Muscle of arm (tissue), 14 donors: ENCODE measurements at places on chromosomes 7 and 10.
A peak's percentile ranks its signal among the peaks of the same experiment; 100 is the strongest.

GRCh38 chr7:150335108-150335773 is 6.2 kb downstream of the RARRES2 start:
- no peak for DNase-seq

GRCh38 chr10:6364893-6365292 is 162.2 kb downstream of the PFKFB3 start:
- no peak for DNase-seq

DNA sequence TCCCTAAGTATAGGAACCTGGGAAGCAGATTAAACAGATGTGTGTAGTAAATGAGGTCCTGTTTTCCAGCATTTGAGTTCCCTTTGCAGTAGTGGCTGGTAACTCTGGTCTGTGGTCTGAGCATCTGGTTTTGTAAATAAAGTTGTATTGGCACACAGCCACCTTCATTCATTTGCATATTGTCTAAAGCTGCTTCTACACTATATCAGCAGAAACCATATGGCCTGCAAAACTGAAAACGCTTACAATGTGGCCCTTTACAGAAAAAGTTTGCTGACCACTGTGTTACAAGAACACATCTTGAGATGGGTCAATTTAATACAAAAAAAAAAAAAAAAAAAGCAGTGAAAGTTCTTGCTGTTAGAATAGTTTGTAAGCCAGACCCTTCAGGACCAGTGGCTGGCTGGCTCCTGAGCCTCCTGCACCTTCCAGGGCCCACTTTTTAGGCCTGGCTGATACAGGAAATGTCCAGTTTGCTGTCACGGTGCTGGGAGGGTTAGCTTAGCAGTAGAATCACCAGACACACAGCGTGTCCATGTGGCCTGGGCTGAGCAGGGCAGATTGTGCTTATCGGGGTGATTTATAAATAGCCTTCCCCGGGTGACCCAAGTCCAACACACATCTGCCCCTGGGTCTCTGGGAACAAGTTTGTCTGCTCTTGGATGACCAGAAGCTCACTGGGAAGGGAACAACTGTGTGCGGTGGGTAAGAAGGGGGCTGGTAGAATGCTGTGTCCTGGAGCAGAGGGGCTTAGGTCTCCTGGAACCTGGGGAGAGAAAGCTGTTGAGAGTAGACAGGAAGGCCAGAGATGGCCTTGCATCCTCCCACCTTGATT is 1.4 kb downstream of the C10orf71 start:
- DNase-seq: peak; percentile 51

GRCh38 chr10:102868911-102869257 is 386 bp upstream of the AS3MT start:
- peak; percentile 41 for DNase-seq

- DNase-seq: no peak
Observed at GRCh38 chr7:19104811-19105210, 12.6 kb downstream of the TWIST1 start.

DNA sequence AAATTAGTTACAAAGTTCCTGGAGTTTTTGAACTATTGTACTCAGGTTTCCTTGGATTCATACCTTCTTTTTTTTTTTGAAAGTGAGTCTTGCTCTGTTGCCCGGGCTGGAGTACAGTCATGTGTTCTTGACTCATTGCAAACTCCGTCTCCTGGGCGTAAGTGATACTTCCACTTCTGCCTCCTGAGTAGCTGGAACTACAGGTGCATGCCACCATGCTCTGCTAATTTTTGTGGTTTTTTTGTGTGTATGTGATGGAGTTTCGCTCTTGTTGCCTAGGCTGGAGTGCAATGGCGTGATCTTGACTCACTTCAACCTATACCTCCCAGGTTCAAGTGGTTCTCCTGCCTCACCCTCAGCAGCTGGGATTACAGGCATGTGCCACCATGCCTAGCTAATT is 22.3 kb downstream of the MCM10 start:
- DNase-seq: no peak

DNA sequence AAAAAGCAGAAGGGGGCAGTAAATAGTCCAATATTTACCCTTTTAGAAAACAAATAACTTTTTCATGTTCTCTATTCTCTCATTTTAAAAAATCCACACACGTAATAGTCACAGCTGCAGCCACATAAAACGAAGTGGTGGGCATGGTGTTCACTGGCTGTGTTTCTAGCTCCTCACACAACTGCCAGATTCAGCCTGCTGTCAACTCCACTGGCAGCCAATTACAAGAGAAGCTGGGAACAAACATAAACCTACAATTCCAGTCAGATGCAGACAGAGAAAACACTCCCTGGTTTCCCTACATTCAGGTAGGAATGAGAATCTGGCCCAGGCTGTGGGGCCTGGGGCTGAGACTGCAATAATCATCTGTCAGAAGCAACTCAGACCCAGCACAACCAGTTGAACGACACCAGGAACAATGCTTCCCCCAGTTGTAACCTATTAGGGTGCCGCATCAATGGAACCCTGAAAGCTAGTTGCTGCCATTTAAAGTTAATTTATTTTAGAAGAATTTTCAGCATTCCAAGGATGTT is 29.1 kb downstream of the ERCC6 start:
- no peak for DNase-seq

DNA sequence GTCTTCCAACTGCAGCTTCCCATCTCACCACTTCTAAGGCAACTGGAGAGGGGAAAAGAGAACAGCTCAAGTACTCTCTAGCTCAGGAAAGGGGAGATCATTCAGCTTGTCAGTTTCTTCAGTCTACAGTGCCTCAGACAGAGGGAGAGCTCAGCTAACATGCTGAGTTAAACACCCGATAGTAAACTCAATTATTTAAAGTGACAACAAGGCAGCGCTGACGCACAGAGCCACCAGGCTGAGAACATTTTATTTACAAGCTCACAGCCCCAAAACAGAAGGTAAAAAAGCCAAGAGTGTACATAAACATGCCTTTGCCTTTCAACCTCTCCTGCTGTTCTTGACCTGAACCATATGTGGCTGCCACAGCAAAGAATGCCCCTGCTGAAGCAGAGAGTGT is 10.1 kb upstream of the CUZD1 start:
- no peak for DNase-seq

DNA sequence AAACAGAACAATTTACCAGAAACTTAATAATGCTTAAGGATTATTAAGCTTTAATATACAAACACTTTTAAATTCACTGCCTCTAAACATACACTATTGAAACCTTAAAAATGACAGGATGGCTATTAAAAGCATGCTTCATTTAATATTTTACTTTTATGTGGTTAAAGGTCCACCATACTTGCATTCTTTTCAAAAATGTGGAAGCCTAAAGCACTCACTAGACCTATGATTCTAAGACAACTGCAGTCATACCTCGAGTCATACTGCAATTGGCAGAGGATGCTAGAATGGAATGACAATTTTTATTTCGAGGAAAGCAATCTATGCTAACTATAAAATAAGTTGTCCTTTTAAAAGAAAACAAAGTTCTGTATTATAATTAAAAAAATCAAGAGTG is 85.3 kb downstream of the PIP4K2A start:
- DNase-seq: no peak

GRCh38 chr7:87416682-87417587 is 58.5 kb downstream of the ABCB4 start:
- DNase-seq: peak; percentile 70

DNA sequence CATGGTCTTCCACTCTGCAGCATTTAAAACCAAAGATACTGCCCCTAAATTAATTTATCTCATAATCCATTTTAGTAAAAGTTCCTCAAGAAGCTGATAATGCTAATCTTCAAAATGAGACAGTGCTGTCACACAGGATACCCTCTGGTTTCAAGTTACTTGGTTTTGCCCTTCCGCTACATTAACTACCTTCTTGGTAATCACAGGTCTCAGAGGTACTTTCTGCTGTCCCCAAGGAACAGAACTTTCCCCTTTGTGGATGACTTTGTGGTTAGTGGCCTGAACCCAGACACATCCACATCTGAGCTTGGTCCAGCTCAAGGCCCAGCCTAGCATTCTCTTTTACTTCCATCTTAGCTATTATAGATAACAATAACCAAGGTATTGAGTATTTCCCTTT is 88.8 kb upstream of the TMEM26 start:
- DNase-seq: no peak

DNA sequence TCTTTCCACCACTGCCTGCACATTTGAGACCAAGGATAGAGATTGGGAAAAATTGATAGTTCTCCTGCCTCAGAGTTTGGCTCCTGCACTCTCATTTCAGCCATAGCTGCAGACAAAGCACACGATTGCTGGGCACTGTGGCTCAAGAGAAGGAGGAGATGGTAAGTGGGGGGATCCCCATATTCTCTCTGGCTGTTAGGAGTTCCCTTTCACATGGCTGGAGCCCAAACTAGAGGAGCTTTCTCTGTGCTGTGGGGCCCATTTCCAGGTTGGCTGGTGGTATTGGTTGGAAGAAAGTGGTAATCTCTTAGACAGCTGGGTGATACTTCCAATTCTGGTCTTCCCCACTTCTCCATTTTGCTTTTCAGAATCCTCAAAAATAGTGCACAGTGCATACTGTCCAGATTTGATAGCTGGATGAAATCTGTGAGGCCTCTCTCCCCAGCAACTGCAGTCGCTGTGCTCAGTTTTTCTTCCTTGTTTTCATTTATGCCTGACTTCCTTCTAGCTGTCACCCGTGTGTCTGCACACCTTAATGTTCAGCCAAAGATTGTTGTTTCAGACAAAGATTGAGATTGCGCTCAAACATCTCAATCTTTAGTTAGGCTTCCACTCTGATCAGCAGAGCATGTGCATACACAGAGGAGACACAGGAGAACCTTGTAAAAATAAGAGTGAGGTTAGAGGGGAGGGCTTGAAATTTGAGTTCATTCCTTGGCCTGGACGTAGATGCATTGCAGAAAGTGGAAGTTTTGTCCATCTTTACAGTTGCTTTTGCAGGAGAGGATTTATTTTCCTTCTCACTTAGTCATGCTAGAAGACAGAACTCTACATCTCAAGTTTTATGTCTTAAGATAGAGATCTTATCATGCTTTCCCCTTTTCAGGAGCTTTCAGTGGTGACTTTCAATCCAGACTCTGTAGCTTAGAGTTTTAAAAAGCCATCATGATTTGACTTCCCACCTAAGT is 28.6 kb downstream of the RABGEF1 start:
- DNase-seq: no peak

- peak; percentile 28 for DNase-seq
Observed at GRCh38 chr7:152759949-152760853, 649 bp downstream of the ACTR3B start.

DNA sequence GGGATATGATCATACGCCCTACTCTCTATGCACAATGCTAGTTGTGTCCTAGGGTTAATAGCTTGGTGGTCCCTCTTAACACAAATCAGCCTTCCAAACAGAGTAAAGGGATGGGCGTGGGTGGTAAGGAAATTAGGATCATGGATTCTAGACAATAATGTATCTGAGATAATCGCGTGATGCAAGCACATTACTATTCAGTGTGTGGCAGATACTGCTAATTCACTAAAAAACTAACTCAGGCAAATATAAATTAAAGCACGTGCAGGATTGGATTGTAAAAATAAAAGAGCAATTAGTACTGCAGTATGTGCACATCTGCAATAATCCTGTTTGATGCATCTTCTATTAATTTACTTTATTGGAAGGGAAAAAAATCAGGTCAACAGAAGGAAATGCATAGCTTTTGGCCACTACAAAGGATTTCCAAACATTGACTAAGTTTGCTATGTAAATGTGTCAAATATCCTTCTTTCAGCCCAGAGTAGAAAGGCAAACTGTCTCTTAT is 22.0 kb downstream of the TWIST1 start:
- no peak for DNase-seq

GRCh38 chr10:9885761-9886160 is 1131.9 kb upstream of the CELF2 start:
- no peak for DNase-seq

GRCh38 chr7:105759670-105760550 is 116.5 kb downstream of the ATXN7L1 start:
- DNase-seq: peak; percentile 47

DNA sequence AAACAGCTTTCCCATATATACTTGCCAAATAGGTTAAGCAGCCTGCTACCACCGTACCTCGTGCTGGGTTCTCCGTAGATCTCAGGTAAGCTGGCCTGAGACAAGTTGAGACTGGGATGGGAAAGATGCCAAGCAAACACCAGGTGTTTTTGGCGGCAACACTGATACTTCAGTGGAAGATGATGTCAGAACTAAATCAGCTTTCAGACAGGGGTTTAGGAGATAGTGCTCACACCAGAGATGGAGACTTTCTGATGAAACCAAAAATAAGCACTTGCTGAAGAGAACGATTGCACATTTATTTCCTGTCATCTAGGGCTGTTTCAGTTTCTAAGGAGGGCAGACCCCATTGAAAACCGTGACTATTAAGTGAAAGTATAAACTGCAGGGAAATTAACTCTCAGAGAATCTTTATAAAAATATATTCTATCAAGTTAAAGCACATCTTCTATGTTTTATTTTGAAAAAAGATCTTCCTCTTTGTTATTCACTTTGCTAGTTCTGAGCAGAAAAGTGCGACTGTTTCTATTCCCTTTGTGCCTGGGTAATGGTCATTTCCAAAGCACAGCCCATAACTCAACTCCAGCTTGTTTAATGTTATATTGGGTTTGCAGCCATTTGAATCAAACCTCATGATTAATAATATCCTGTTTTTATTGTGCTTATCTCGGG is 149.9 kb downstream of the CPED1 start:
- no peak for DNase-seq

DNA sequence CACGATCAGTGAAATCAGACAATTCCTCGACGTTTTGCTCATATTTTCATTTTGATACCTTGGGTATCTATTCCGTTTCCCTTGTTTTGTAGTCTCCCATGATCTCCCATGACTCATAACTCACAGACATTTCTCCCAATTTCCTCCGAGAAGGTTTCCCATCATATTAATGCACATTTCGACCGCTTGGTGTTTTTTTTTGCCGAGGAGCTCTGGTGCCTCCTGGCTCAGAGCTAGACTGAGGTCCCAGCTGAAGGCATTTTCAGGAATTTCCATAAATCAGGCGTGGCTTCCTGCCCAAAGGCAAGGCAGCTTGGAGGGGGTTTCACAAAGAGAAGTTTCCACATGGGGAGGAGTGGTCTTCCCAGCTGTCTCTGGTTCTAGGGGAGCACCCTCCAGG is 148.2 kb upstream of the TNS3 start:
- DNase-seq: no peak

- no peak for DNase-seq
Observed at GRCh38 chr7:73477376-73477775, 43.8 kb downstream of the FZD9 start.

DNA sequence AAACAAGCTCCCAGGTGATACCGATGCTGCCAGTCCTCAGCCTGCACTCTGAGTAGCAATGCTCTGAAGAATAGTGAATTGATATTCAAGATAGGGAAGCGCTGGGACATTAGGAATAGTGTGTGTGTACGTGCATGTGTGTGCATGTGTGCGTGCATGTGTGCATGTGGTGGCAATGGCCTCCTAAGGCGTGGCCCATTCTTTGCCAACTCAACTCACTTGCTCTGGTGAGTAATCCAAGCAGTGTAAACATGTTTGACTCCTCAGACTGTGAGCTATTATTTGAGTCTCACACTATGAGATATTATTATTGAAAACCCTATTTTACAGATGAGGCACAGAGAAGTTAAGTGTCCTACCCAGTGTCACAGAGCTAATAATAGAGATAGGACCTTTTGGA is 186.6 kb downstream of the RAB11FIP2 start:
- no peak for DNase-seq
